ENCODE measurements at places on chromosomes 6 and 20. TPM values are rescaled to one million over a fixed set of nuclear protein-coding genes. Genes with fewer than 3 reads are reported as not detected.

DNA sequence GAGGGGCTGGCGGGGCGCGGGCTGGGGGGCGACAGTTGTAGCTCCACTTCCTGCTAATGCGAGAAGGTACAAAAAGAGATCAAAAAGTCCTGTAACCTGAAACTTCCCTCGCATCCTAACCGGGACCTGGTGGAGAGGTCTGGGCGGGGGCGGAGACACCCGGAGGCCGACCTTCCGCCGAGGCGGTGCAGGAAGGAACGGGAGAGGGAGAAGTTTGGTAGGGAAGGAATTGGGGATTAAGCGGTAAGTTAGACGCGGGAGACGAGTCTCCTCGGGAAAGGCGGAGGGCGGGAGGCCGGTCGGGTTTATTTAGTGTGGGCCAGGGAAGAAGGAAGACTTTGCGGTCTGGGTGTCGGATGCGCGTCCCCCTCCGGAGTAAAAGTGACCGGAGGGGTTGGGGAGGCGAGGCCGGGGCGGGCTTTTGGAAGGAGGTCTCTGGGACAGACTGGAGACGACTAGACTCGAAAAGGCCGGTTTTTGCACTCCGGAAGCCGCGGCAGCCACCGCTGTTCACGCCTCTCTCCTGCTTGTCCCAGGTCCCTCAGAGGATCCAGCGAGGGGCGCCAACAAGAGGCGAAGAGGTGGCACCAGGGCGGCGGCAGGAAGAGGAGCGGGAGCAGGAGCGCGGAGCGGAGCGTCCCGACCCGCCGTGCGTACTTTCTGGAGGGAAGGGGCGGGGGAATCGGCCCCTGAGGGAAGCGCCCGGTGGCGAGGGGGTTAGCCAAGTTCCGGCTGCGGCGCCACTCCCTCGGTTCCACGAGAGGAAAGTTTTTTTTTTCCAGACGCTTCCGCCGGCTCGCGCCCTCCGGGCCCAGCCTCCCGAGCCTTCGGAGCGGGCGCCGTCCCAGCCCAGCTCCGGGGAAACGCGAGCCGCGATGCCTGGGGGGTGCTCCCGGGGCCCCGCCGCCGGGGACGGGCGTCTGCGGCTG lies 734 bp downstream of the TPBG start:
- DNase-seq = peak; percentile 54
- peak overlapping the region; percentile 62 for H3K4me3 ChIP-seq
- no peaks in the 10 kb centered on the region for H3K4me1 ChIP-seq
- no peaks in the 10 kb centered on the region for H3K27me3 ChIP-seq

- no peak overlapping the region for H3K4me3 ChIP-seq
- H3K4me1 ChIP-seq = no peaks in the 10 kb centered on the region
- no peak overlapping the region for H3K27ac ChIP-seq
- DNase-seq = no peak
- H3K27me3 ChIP-seq = no peaks in the 10 kb centered on the region
Observed at GRCh38 chr6:101163611-101164010, 229.9 kb upstream of the GRIK2 start.

Gene SEMG1
- total RNA-seq = not detected

DNA sequence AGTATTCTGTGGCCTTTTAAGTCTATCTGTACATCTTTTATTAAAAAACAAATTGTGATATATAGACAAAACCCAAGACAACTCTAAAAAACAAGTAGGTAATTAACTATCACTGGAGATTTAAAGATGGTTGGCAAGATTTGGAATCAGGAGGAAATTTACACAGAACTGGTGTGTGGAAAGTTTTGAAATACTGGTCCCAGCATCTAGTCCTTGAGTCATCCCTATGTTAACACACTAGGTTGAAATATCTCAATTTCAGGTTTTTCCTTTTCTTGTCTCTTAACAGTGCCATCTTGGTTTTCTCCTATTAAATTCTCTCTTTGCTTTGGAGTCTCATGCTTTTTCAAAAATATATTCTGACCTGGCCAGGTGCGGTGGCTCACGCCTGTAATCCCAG lies 27.5 kb downstream of the SASH1 start:
- H3K27me3 ChIP-seq = no peaks in the 10 kb centered on the region
- H3K4me3 ChIP-seq = no peak overlapping the region
- H3K36me3 ChIP-seq = no peaks in the 10 kb centered on the region
- no peak for DNase-seq

DNA sequence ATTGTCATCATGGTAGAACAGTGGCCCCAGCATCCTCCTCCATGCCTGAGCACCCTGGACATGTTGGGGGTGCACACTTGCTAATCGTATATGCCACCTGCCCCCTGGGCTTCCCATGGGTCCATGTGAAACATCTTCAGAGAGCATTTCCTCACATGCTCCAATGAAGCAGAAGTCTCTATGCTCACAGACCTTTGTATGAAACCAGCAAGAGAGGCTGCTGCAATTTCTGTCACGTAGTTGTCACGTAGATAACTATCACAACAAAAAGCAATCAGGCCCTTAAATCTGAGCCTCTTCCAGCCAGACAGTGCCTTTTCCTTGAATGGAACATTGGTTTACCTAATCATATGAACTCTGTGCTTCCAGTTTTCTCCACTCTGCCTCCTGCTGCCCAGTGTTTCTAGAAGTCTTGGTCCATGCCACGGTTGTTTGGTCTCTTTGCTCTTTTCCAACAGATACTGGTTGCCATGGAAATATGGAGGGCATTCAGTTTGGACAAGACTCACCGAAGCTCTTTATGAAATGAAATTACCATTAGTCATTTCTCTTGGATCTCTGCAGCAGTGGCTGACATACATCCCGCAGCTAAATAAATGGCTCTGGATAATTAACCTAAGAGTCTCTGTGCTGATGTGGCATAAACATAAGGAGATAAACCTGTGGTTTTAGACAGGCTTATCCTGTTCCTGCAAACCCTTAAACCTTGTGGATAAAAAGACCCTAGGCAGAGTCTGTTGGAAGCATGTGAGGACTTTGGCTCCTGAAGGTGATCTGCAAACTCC lies 172.8 kb upstream of the SYNDIG1 start:
- no peak overlapping the region for H3K4me3 ChIP-seq
- DNase-seq = no peak
- H3K36me3 ChIP-seq = no peaks in the 10 kb centered on the region
- H3K27me3 ChIP-seq = no peaks in the 10 kb centered on the region
- H3K27ac ChIP-seq = no peak overlapping the region

GRCh38 chr6:1256435-1257008 lies 55.4 kb upstream of the FOXQ1 start:
- no peak for DNase-seq
- H3K4me1 ChIP-seq = peaks cover 18% of the 10 kb centered on the region

DNA sequence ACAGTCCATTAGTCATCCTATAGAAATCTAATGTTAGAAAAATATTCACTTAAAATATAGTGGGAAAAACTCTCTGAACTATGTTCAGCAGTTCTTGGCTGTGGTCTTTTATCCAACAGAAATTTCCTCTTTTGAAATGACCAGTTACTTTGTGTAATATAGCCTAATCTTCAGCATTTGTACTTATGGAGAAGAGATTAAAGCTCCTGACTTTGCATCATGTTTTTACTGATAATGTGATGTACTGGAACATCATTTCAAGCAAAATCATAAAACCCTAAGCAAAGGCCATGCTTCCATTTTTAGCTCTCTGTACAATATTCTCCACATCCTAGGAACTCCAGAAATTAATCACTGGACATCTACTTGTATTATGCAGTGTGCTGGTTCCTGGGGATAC lies 430.8 kb upstream of the RUNX2 start:
- H3K4me1 ChIP-seq = no peaks in the 10 kb centered on the region
- H3K4me3 ChIP-seq = no peak overlapping the region
- H3K36me3 ChIP-seq = no peaks in the 10 kb centered on the region
- no peak overlapping the region for H3K27ac ChIP-seq
- no peaks in the 10 kb centered on the region for H3K27me3 ChIP-seq

DNA sequence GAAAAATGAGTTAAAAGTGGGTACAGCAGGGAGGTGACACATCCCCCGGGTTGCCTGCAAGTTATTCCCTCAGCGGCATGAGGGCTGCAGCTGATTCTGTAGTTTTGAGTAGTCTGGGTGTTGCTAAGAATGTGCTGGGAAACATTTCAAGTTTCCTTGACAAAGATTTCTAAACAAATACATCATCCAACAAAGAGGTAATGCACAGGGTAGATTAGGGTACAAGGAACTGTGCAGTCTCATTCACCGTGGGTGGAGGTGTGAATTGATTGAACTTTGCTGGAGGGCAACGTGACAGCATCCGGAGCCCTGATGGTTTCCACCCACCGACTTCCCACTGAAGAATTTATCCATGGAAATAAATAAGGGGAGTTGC lies 21.8 kb downstream of the CASS4 start:
- H3K27me3 ChIP-seq = no peaks in the 10 kb centered on the region
- peaks cover 11% of the 10 kb centered on the region for H3K4me1 ChIP-seq
- no peak overlapping the region for H3K4me3 ChIP-seq

Gene ARMH2
- not detected for total RNA-seq

Gene HMGCLL1
- not detected for total RNA-seq

Gene HAO1
- not detected for total RNA-seq

Gene EGFL8
- 45.0 TPM for total RNA-seq

DNA sequence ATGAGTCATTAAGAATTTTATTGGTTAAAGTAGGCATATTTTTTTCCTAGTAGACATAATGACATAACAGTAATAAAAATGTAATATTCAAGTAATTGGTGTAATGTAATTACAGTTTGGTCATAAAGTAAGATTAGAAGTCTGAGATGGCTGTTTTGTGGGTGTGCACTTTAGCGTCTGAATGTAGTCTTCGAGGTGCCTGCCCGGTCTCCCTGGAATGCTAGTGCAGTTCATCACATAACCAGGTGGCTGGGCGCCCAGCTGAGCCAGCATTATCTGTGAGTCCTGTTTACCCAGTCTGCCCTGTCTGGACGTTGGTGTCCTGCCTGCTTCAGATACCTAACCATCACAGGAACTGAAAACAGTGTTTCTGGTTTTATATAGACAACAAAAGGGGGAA lies 419.1 kb downstream of the CDC5L start:
- H3K27me3 ChIP-seq = no peaks in the 10 kb centered on the region
- no peaks in the 10 kb centered on the region for H3K4me1 ChIP-seq
- no peak overlapping the region for H3K4me3 ChIP-seq
- H3K36me3 ChIP-seq = no peaks in the 10 kb centered on the region

Gene CNR1
- not detected for total RNA-seq

- H3K27ac ChIP-seq = no peak overlapping the region
- no peaks in the 10 kb centered on the region for H3K36me3 ChIP-seq
- H3K4me1 ChIP-seq = peaks cover 26% of the 10 kb centered on the region
- H3K4me3 ChIP-seq = no peak overlapping the region
- no peak for DNase-seq
Observed at GRCh38 chr20:48403167-48403761, 424.5 kb downstream of the PREX1 start.

- peaks cover 45% of the 10 kb centered on the region for H3K4me1 ChIP-seq
- H3K27me3 ChIP-seq = no peaks in the 10 kb centered on the region
- DNase-seq = peak; percentile 75
- H3K36me3 ChIP-seq = no peaks in the 10 kb centered on the region
Observed at GRCh38 chr6:81938991-81939732, 186.7 kb upstream of the TENT5A start.

Gene CFAP61
- total RNA-seq = not detected

Gene JPH2
- 10.5 TPM for total RNA-seq

DNA sequence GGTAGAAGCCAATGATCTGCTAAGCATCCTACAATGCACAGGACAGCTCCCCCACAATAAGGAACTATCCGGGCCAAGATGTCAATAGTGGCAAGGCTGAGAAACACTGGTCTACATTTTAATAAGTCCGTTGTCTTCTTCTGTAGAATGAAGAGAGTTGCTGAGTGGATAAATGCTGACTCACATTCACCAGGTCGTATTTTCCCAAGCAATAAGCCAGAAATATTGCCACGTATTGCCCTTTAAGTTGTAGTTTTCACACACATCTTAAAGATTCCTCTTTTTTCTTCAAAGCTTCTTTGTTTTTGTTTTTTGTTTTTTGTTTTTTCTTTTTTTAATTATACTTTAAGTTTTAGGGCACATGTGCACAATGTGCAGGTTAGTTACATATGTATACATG lies 30.5 kb upstream of the NRN1 start:
- H3K27ac ChIP-seq = no peak overlapping the region
- DNase-seq = no peak
- no peak overlapping the region for H3K4me3 ChIP-seq
- no peaks in the 10 kb centered on the region for H3K27me3 ChIP-seq
- H3K4me1 ChIP-seq = no peaks in the 10 kb centered on the region
- H3K36me3 ChIP-seq = no peaks in the 10 kb centered on the region

Gene MAP3K5
- 2.3 TPM for total RNA-seq

- no peaks in the 10 kb centered on the region for H3K4me1 ChIP-seq
- H3K27ac ChIP-seq = no peak overlapping the region
- peak overlapping the region; percentile 22 for H3K4me3 ChIP-seq
- peak; percentile 10 for DNase-seq
- H3K36me3 ChIP-seq = no peaks in the 10 kb centered on the region
Observed at GRCh38 chr20:21514553-21515251, 838 bp upstream of the NKX2-2 start.

Gene MARCKS
- 153 TPM for total RNA-seq

DNA sequence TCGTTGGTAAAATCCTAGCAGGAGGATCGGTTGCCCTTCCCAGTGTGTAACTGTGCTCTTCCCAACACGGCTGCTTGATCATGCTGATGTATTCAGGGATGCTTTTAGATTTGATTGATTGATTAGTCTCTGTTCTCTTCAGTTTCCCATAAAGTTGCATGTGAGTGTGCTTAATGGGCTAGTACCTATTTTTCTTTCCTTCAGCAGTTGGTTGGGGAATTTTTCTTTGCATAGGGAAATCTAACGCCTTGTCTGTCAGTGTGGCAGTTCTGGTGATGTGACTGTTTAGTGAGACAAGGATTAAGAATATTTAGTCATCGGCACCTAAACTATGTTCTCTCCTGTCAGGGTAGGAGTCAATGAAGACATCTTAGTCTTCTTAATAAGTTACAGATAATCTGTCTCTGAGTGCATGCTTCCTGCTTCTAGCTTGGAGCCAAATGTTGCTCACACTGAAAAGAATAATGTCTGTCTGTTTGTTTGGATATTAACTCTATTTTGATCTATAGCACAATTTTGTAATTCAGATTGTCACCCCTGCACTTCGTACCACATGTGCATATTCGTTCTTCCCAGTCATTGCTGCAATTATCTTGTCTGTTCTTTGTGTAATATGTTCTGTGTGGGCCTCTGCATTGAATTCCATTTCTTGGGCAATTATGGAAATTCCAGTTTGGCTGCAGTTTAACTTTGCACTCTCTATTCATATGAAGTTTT lies 169.9 kb downstream of the EDN1 start:
- no peaks in the 10 kb centered on the region for H3K36me3 ChIP-seq
- H3K4me3 ChIP-seq = no peak overlapping the region
- H3K4me1 ChIP-seq = 0 out of 2 replicates have a peak, but pooled peaks cover 8% of the 10 kb centered on the region
- H3K27ac ChIP-seq = no peak overlapping the region

Gene CYP39A1
- total RNA-seq = not detected

DNA sequence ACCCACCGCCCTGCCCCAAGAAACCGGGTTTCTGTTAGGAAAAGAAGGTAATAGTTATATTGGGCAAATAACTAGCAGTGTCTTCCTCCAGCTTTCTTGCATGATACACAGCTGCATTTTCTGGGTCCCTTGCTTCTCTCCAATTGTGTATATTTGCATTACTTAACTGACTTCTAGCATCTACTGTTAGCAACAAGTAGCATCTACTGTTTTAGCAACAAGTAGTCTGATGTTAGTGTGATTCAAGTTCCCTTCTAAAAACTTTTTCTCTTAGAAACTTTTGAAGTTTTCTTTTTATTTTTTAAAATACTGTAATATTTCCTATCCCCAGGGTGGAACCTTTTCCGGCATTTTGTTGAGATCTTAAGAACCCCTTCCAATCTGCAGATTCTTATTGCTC lies 221.2 kb downstream of the CLIC5 start:
- no peaks in the 10 kb centered on the region for H3K36me3 ChIP-seq
- no peak overlapping the region for H3K4me3 ChIP-seq
- no peak for DNase-seq
- H3K27ac ChIP-seq = no peak overlapping the region
- no peaks in the 10 kb centered on the region for H3K4me1 ChIP-seq
